SK-MEL-5 (cell line): ENCODE measurements at places on chromosomes 2 and 18.

DNA sequence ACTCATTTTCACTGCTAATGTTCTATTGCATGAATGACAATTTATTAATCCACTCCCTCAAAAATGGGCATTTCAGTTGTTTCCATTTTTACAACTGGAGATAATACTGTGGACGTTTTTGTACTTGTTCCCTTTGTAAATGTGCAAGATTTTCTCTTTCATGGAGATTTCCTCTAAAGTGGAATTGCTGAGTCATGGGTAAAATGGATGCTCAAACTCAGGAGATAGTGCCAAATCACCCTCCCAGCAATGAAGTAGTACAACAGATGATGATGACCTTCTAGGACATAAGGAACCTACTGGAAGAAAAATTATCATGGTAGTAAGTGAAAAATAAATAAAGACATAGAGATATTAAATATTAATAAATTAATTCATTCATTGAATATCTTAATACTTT, 460.8 kb upstream of the CHST9 start:
- DNase-seq = no peak

- no peak for DNase-seq
These were observed 25.2 kb upstream of the GPR55 start for GRCh38 chr2:230949966-230950873.

GRCh38 chr2:43443282-43443681, 152.6 kb downstream of the THADA start:
- no peak for DNase-seq

DNA sequence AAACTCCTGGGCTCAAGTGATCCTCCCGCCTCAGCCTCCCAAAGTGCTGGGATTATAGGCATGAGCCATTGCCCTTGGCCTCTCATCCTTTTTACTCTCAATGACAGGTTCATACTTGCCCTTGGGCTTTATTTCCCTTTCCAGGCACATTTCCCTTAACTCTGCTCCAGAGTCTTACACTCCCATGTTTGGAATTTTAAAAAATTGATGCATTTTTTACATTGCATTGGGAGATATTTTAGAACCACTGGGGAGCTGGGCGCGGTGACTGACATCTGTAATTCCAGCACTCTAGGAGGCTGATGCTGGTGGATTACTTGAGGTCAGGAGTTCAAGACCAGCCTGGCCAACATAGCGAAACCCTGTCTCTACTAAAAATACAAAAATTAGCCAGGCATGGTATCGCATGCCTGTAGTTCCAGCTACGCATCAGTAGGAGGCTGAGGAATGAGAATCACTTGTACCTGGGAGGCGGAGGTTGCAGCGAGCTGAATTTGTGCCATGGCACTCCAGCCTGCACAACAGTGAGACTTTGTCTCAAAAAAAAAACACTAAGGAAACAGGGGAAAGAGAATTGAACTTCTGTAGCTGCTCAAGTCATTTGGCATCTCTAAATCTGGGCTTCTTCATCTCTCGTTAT, 18.2 kb downstream of the TGIF1 start:
- DNase-seq = no peak

- DNase-seq = no peak
These were observed 2008.4 kb upstream of the PIK3C3 start for GRCh38 chr18:39946623-39947061.

DNA sequence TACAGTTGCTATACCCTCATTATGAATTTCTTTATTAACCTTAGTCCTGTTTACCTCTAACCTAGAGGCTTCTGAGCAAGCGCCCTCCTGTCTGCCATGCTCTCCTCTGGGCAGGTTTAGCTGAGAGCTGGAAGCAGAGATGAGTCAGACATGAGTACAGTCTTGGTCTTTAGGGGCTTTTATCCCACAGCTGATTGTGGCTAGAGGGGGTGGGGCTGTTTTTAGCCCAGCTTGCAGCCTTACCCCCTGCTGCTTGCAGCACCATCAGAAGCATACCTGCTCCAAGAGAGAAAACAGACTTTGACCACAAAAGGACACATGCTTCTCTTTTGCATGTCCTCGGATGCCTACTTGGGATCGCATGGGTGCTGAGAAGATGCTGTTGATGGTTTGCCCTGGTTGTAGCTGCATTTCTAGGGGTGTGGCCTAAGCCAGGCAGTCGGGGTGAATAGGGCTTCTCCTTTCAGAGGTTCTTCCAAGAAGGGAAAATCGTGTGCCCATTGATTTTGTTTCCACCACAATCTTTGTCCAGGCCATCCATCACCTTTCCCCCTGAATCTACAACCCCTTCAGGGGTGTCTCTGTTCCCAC, 115.0 kb upstream of the LGALSL start:
- DNase-seq = no peak

- no peak for DNase-seq
These were observed 152.4 kb downstream of the DYSF start for GRCh38 chr2:71605781-71606241.

DNA sequence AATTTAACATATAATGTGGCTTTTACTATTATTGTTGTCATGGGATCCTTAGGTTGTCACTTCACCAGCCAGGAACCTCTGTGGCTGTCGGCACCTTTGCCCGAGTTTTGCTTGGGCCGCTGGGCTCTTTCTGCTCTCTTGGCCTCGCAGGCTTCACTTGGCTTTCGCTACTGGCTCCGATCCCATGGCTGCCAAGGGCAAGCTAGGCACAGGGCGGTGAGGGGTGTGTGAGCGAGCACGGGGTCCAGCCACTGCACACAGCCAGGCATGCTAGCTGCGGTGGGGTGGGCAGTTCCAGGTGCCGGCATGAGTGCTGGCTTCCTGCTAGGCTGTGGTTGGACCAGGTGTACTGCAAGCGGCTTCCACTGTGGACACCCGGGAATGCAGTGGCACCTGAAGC, 23.4 kb upstream of the RAPGEF4 start:
- DNase-seq = no peak

DNA sequence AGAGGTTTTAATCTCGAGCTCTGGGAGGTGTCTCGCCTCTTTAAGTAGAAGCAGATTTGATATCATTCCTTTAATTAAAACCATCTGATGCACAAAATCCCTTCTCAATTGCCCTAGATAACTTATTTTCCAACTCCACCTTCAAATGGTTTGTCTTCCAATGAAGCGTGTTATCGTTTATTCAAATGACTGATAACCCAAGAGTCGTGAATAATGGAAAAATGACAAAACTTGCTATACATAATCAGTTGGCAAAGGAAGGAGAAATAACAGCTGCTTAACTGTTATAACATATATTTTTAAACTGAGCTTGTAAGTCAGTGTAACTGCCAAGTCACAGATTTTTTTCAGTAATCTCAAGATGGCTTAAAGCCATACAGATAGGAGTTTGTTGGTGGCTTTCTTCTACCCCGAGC, 144.6 kb downstream of the QPCT start:
- DNase-seq = no peak

DNA sequence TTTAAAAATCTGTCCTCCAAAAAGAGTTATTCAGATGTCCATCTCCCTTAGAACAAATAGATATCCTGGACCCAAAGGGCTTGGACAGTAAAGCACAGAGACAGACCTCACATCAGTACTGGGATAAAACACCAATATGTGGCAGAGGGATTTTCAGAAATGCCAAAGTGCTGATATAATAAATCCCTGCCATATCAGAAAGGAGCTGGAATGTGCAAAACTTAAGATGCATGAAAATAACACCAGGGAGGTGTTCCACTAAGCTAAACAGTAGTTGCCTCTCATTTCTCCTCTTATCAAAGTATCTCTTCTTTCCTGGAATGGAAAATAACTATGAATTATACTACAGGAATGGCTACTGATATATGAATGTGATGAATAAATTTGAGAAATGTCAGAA, 13.2 kb downstream of the USP40 start:
- DNase-seq = no peak

DNA sequence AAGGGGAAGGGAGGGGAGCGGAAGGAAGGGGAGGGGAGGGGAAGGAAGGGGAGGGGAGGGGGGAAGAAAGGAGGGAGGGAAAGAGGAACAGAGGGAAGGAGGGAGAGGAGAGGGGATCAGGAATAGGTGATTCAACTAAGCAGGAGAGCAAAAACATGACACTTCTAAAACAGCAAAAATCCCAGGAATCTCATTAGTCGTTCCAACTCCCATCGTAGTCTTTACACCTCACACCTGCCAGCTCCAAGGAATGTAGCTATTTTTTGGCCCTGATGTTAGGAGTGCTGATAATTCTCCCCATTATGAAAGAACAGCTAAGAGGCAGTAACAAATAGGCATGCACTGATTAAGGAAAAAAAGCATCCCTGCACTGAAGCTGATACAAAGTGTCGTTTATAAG, 709.9 kb upstream of the PKDCC start:
- DNase-seq = no peak

DNA sequence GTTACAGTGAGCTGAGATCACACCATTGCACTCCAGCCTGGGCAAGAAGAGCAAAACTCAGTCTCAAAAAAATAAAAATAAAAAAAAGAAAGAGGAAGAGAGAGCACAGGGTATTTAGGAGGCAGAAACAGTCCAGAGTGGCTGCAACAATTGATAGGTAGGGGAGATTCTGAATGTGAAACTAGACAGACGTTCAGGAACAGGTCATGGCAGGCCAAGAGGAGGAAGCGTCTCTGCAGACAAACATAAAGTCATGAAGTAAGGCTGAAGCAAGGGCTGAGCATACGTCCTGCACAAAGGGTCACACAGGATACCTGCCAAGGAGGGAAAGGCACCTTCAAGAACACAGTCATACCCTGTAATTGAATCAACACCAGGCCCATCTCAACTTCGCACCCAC, 64.1 kb upstream of the ZNF532 start:
- no peak for DNase-seq

GRCh38 chr2:105800953-105801635, 56.4 kb downstream of the NCK2 start:
- DNase-seq = no peak

- no peak for DNase-seq
These were observed 39.4 kb downstream of the HRH4 start for GRCh38 chr18:24499814-24500213.

DNA sequence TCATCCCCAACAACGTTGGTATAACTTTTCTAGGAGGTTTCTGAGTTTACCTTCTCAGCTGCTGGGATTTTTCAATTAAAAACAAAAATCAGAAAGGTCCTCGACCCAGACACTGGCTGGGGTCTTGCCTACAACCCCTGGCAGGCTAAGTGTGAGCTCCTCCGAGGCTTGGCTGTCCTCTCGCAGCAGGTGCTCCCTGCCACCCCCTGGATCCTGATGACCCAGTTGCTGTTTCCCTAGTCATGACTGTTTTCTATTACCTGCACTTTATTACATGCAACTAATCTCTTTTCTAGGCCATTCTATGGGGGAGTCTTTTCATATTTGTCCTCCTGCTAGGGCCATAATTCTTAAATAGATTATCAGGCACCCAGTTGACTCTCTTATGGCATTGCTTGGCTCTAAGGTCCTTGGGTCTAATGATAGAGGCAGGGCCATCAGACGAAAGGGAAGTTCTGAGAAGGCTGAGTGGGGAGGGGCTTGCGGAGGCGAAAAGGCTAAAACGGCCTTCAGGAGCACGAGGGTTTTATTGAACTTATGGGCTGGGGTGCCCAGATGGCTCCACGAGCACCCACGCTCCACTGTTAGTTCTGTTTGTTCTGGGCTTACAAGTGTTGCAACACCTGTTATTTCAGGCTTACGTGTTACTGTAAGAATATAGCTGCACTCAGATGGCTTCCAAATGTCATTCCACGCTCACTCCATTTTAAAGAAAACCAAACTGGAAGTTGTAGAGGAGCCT, 166.0 kb downstream of the NCK2 start:
- no peak for DNase-seq

- no peak for DNase-seq
These were observed 996.2 kb downstream of the SUCLG1 start for GRCh38 chr2:83462881-83463280.

DNA sequence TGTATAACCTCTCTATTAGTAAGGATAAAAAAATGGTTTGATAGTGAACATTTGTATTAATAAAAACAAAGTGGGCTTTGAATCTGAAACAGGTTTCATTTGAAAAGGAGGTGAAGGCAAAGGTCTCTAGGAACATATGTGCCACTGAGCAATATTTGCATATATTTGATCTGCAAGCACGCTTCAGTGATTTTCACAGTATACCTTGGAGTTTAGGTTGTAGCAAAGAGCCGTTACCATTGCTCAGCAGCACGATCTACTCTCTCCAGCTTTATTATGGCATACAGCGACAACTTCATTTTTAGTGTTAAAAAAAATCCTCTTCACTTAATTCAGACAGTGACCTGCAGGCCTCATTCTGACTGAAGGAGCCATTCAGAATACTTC, 75.8 kb upstream of the ZEB2 start:
- DNase-seq = no peak
